ENCODE measurements at places on chromosomes 12 and 14.

- DNase-seq = peak; percentile 32
These were observed 26.1 kb downstream of the LEMD3 start for GRCh38 chr12:65195387-65196055.

DNA sequence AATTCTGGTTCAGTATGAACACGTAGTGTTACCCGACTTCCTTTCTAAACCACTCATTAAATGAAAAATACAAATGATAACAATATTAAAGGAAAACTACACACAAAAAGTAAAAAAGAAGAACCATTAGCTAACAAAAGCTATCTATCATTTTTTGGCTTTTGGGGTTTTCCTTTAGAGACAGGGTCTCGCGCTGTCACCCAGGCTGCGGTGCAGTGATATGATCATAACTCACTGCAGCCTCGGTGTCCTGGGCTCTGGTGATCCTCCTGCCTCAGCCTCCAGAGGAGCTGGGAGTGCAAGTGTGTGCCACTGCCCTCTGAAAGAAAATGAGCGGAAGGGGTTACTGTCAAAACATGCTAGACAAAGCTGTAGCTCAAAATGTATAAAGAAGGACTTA lies 238.2 kb upstream of the AVPR1A start:
- DNase-seq = no peak

GRCh38 chr14:103862393-103862782 lies 15.0 kb upstream of the PPP1R13B start:
- no peak for DNase-seq

DNA sequence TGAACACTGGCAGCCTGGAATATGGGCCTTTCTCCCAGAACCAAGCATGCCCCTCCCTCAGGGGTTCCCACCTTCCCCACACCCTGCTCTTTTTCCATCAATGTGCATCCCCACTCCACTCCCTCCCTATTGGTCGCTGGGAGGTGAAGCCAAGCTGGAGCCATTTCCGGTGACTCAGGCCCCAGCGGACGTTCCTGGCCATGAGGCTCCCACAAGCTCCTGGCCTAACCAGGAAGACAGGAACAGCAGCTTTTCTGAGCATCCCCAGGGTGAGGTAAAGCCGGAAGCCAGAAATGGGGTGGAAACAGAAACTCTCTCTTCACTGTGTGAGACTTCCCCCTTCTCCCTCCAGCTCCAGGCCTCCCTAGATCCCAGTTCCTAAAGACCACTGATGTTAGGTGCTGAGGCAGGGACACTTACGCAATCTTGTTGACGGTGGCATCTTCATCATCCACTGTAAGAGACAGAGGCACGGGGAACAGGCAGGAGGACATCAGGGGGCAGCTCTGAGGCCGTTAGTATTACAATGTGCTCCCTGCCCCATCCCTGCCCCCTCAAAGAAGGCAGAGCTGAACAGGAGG lies 5.1 kb downstream of the LMBR1L start:
- no peak for DNase-seq

DNA sequence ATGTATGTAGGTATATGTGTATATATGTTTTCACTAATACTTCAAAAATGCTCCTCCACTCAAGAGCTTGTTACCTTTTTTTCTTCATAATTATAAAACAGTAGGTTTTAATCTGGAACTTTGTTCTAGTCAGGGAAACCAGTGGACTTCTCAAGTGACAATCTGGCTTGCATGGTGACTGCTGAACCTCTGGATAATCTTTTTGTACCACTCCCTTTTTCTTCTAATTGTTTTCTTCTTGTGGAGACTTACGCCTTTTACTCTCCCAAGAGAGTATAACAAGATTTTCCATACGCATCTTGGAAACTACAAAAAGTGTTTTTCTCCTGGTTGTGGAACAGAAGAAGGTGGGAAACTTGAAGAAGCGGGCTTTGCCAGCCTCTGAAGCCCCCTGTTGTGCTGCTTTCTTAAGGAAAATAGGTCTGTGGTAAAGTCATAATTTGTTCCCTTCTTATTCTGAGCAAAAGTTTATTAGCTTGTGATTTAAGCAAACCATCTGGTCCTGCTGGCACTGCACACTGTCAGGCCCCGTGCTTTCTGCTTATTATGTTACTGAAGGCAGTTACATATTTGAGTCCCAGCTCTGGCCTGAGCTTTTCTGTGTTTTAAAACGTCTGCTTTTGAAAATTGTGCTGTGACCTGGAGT lies 291.8 kb downstream of the ERC1 start:
- no peak for DNase-seq

GRCh38 chr14:69459122-69459521 lies 25.4 kb upstream of the PLEKHD1 start:
- DNase-seq = no peak

GRCh38 chr14:44963775-44964380 lies 1.9 kb downstream of the TOGARAM1 start:
- peak; percentile 11 for DNase-seq

DNA sequence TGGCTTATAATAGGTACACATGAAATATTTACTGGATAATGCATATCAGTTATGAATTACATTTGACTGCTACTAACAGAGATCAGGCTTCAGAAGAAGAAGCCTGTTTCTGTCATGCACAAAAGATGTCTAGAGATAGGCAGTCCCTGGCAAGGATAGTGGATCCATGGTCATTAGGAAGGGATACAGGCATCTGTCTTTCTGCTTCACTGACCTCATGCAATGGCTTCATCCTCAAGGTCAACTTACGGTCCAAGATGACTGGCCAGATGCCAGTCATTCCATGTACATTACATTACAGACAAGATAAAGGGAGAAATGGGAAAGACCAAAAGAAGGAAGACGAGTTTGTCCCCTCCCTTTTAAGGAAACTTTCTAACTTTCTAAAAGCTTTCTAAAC lies 94.0 kb downstream of the NUAK1 start:
- peak; percentile 75 for DNase-seq

DNA sequence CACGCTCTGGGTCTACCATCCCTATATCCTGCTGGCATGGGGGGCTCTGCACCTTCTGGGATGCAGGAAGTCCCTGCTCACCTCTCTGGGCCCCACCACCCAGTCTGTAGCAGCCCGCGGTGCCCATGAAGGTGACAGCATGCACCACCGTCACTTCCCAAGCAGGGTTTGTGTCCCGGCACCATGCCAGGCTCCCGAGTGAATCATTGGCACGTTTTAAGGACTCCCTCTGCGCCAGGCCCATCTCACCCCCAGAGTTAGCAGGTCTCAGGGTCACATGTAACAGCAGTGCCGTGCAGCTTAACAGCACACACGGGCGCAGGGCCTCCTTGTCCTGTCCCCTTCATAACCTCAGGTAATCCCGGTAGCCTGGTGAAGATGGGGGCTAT lies 19.9 kb downstream of the SETD1B start:
- DNase-seq = no peak

GRCh38 chr12:61750604-61751003 lies 509.6 kb upstream of the USP15 start:
- peak; percentile 39 for DNase-seq

DNA sequence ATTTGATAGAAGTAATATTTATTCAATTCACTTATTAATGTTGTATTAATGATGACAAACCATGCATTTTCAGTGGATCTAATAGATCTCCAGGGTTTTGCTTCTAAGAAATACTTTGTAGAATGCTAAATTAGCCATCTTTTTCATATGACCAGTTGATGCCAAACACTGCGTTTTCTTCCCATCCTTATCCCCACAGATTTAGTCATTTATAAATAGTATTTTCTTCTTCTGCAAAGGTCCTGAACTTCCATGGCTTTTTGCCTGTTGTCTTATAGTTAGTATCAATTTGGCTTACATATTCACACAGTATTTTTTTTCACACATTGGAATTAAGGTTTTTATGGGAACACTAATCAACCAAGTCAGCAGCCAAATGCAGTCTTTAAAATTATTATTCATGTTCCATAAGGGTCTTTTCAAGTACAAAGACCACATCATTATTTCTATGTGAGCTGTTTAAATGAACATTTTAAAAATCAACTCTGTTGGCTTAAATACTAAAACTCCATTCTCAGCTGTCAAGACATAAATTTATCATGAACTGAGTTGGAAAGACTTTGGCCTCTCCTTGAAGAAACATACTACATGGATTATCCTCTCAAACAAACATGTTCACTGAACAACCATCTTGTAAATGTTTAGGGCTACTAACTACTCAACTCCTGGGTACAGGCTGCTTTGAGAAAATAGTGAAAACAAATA lies 1278.4 kb upstream of the FLRT2 start:
- DNase-seq = no peak

DNA sequence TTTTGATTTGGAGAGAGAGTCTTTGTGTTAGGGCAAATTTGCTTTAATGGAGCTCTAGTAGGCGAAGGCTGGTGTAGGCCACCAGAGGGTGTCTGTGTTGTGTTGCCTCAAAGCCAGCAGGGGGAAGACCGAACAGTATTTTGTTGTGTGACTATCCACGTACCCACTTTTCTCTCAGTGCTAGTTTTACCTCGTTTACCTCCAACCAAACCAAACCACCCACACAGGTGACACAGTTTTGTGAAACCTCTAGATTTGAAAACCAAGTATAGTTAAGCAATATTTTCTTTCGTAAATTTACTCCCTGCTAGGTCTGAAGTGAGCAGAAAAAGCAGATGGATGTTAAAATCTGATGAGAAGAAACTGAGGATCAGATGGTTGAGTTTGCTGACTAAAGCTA lies 36.3 kb upstream of the NPFF start:
- peak; percentile 71 for DNase-seq

DNA sequence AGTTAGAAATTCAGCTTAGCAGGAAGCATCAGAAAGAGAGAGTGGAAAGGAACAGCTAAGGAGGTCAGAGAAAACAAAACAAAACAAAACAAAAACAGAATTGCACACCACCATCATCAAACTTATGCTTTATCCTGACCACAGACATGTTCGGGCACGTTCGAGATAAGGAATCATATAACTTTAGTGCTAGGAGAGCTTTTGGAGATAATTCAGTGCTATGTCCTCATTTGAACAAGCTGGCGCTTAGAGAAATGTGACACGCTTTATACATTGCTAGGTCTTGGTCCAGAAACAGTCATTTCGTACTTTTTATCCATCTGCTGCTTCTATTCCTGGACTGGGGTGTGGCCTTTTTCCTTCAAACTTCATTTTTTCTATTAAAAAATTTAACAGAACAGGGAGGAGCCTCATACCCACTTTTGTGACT lies 213.1 kb downstream of the PTPRO start:
- DNase-seq = no peak

DNA sequence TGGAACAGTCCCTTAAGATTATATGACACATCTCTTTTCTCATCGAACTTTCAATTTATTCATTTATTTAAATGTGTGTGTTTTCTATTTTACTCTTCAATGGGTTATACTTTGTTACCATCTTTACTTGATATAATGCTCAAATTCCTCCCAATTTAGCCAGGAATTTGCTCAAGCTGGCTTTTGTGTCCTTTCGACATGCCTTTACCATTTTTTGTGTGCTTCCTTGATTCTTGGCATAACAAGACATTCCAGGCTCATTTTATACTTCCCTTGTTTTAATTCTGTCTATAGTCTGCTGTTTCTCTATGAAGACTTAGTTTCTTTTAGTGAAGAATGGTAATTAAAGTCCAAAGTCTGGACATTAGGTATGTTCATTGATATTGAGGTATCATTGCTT lies 315.8 kb downstream of the AEBP2 start:
- peak; percentile 72 for DNase-seq

DNA sequence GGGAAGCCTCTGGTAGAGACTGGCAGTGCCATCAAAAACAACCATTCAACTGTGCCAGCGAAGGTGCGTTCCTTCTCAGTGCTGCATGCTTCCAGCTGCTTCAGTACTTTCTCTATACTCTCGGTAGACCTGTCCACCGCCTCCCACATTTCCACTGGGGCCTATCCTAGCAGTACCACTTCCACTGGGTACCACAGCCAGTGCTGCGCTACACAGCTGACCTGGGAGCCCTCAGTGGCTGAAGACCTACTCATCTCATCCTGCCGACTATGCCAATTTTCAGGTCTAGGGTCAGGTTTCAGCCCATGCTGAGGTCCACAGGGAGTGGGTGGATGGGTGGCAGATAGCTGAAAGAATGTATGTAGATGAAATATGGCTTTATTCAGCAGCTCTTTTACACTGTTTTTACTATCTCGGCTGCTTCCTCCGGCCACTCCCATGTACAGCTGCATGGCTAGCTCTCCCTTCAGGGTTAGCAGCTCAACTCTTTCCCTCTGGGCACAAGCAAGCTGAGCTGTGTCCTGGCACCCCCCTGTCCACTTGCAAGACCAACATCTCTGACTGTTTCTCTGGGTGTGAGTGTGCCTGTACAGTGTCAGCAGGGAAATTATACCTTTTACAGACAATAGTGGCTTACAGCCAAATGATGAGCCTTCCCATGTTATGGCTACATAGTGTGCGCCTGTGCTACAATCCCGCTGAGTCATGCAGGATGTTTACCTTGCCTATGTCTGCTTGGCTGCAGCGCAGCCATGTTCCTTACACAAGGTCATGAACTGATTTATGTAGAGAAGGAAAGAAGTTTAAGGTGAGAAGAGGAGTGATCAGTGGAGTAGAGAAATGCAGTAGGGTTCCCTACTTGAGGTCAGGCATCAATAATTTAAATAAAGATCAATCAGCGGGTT lies 125.7 kb upstream of the DDHD1 start:
- peak; percentile 40 for DNase-seq

DNA sequence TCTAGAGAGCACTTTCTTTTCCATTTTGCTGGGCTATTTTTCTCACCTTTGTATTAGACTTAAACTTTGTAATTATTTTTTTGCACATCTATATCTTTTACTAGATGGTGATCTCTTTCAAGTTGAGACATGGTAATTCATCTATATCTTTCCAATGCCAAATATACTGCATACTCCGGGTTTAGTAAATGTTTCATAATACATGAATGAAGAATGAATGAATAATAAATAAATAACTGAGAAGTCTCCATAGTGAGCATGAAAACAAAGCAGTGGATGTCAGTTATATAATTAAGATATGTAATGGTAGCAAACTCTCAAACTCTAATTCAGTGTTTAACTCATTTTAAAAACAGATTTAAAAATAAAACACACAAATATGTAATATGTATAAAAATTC lies 342.5 kb upstream of the KITLG start:
- peak; percentile 46 for DNase-seq

DNA sequence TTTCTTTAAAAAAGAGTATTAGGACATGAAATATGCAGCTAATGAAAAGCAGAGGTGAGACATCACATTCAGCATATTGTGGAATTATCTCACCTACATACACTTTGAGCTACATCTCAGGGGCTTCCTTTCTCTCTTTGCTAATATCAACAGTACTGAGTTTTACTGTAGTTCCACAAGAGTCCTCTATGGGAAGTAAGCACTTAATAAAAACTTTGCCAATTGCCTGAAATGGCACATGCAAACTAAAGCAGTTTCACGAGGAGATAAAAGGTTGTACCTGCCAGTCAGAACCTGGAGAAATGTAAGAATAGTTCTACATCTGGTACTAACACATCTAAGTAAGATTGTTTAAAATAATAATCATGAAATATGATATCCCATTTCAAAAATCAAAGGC lies 73.5 kb upstream of the GPHB5 start:
- no peak for DNase-seq

- peak; percentile 51 for DNase-seq
These were observed 199.0 kb downstream of the DUSP6 start for GRCh38 chr12:89153341-89153740.

- DNase-seq = no peak
These were observed 98.0 kb upstream of the USP15 start for GRCh38 chr12:62162214-62162613.

- no peak for DNase-seq
These were observed at the start of gene KRT78 for GRCh38 chr12:52848661-52849255. KRT78 (minus strand) TSS chr12:52848994; CDS start chr12:52848930, 64 bp downstream.

GRCh38 chr14:103107941-103108748 lies 13.6 kb downstream of the EXOC3L4 start:
- no peak for DNase-seq

Data from fibroblast of skin of back (primary cell).